Activated CD8-positive, alpha-beta T cell treated with anti-CD3 and anti-CD28 coated beads for 36 hours (primary cell): ENCODE measurements at places on chromosomes 5 and 9. TPM values are rescaled to one million over a fixed set of nuclear protein-coding genes. Genes with fewer than 3 reads are reported as not detected.

GRCh38 chr9:133351526-133351907 is 3.5 kb downstream of the RPL7A start:
- no peaks in the 10 kb centered on the region for H3K27me3 ChIP-seq
- peak overlapping the region; percentile 15 for H3K4me3 ChIP-seq
- DNase-seq = no peak
- peaks cover 55% of the 10 kb centered on the region for H3K36me3 ChIP-seq
- peak overlapping the region; percentile 46 for H3K27ac ChIP-seq

- no peak overlapping the region for H3K4me3 ChIP-seq
- DNase-seq = no peak
- H3K27me3 ChIP-seq = peaks cover 2% of the 10 kb centered on the region
Measured at GRCh38 chr5:151679421-151680155, 7.1 kb downstream of the SPARC start.

DNA sequence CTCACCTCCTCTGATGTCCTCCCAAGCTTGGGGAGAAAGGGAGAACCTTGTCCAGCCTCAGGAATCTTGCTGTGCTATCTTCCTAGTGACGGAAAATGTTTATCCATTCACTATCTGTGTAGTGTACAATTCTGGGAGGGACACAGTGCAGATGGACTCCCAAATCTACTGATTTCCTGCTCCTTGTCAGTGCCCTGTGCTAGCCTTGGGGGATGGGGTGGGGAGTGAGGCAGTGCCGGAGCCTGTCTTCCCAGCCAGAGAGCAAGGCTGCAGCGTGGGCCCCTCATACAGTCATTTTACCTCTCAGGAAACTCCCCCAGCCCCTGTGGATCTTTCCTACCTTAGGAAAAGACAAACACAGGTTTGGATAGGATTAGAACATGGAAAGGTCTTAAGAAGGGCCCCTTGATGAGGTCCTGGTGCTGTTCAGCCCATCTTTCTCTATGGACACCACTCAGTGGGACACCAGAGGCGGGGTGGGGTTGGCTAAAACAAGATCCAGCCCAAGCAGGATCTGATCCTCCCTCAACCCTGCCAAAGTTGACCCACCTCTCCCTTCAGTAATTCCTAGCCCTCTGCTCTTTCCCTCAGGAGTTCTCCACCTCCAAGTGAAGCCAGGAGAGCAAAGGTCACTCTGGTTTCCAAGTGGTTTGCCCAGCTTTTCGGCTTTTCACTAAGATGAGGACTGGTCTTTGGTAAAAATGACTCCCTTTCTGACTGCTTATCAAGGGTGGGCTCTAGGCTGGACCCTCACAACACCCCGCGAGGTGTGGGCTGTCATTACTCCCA is 3.4 kb downstream of the DOLK start:
- H3K27me3 ChIP-seq = no peaks in the 10 kb centered on the region
- no peak for DNase-seq
- no peak overlapping the region for H3K27ac ChIP-seq
- H3K4me1 ChIP-seq = peaks cover 19% of the 10 kb centered on the region
- H3K36me3 ChIP-seq = peaks cover 13% of the 10 kb centered on the region

Gene DRD1
- total RNA-seq = not detected

- H3K36me3 ChIP-seq = no peaks in the 10 kb centered on the region
- H3K27me3 ChIP-seq = no peaks in the 10 kb centered on the region
- no peak for DNase-seq
- H3K27ac ChIP-seq = no peak overlapping the region
- H3K4me3 ChIP-seq = no peak overlapping the region
Measured at GRCh38 chr5:174094857-174095606, 49.5 kb downstream of the NSG2 start.

DNA sequence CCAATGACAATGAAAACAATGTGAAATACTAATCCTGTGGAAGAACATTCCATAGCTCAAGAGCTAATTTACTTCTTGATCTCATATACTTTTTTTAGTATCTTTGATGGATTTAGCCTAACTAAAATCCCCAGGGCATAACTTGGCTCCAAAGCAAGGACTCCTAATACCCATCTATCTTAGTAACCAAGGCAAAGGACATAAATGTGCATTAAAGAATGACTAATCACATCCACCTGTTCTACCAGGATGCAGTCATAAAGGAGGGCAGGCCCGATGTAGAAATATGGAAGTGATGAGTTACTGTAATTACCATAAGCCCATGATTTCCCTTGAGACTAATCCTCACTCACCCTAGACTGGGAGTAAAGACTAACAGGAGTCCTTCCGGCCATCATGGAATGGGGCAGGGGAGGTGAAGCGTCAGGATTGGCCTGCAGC is 56.9 kb downstream of the KIF24 start:
- no peaks in the 10 kb centered on the region for H3K4me1 ChIP-seq
- H3K36me3 ChIP-seq = peaks cover 5% of the 10 kb centered on the region

DNA sequence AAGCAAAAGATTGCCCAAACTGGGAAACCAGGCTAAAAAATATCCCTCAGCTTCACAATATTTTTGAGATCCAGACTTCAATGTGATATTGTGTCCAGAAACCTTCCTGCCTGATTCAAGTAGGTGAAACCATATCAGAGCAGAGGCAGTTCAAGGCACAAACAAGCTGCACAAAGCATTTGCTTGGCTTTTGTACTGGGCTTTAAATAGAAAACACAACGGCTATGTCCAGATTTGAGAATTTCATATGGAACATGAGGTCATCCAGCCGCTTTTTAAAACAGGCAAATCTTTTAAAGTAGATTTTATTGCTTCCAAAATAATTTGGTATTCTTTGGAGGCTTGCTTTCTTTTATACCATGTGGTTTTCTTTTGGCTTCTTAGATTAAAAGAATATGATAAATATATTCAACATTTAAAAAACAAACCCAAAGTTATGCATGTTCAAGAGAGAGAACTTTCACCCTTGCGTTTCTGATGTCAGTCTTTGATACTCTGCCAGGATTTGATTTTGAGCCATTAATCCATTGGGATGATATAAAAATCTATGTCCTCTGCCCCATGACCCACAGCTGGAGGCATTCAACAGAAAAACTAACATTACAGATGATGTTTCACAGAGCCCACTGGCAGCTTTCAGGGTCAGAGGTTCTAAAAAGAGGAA is 29.0 kb upstream of the CCDC112 start:
- H3K27me3 ChIP-seq = peaks cover 26% of the 10 kb centered on the region
- H3K4me1 ChIP-seq = no peaks in the 10 kb centered on the region
- no peak overlapping the region for H3K27ac ChIP-seq
- DNase-seq = no peak
- no peaks in the 10 kb centered on the region for H3K36me3 ChIP-seq

DNA sequence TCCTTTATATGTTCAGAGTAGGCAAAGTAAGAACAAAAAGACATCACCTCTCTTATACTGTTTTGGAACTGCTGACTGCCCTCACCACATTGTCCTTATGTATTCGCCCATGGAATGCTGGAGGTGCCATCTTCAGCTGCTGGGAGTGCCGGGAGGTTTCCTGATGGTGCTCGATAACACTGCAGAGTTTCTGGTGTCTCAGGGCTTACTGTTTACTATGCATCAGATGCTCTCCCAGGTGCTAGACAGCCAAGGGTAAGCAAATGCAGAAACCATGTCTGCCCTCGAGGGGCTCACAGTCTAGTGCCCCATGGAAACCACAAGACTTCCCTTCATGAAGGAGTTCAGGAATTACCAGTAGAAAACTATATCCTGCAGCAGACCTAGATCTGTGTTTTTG is 70.1 kb upstream of the SMIM23 start:
- H3K27ac ChIP-seq = no peak overlapping the region
- H3K4me3 ChIP-seq = no peak overlapping the region
- DNase-seq = no peak
- no peaks in the 10 kb centered on the region for H3K36me3 ChIP-seq
- H3K27me3 ChIP-seq = peaks cover 8% of the 10 kb centered on the region

Gene ACOT12
- total RNA-seq = not detected

Gene IL4
- total RNA-seq = 0.72 TPM

DNA sequence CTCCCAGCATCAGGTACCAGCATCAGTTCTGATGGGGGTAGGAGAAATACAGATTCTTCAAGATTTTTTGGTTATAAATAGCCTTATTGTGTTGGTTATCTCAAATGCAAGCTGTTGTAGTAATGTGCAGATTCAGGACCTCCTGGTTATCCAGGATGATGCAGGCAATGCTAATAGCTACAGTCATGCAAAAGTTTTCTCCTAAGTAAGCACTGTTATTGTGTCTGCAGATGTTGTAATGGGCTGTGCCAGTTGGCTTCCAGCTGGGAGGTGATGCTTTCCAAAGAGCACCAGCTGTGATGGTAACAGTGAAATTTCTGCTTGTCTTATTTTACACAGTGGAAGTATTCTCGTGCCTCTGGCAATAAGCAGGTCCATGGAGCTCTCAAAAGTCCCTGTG is 719.2 kb upstream of the CTNND2 start:
- no peaks in the 10 kb centered on the region for H3K4me1 ChIP-seq
- H3K36me3 ChIP-seq = no peaks in the 10 kb centered on the region
- no peak overlapping the region for H3K27ac ChIP-seq
- DNase-seq = no peak
- H3K27me3 ChIP-seq = no peaks in the 10 kb centered on the region

- no peaks in the 10 kb centered on the region for H3K27me3 ChIP-seq
- no peak overlapping the region for H3K27ac ChIP-seq
- no peak overlapping the region for H3K4me3 ChIP-seq
- peak; percentile 23 for DNase-seq
- H3K36me3 ChIP-seq = peaks cover 22% of the 10 kb centered on the region
- no peaks in the 10 kb centered on the region for H3K4me1 ChIP-seq
Measured at GRCh38 chr5:177049285-177049684, 26.8 kb downstream of the ZNF346 start.

Gene PCDHGA6
- not detected for total RNA-seq

- H3K27ac ChIP-seq = peak overlapping the region; percentile 87
- no peaks in the 10 kb centered on the region for H3K27me3 ChIP-seq
- DNase-seq = peak; percentile 71
- no peaks in the 10 kb centered on the region for H3K36me3 ChIP-seq
- peaks cover 35% of the 10 kb centered on the region for H3K4me1 ChIP-seq
Measured at GRCh38 chr9:111803924-111804323, 9.2 kb upstream of the SHOC1 start.

- H3K4me1 ChIP-seq = peaks cover 9% of the 10 kb centered on the region
- DNase-seq = no peak
- no peaks in the 10 kb centered on the region for H3K36me3 ChIP-seq
- peak overlapping the region; percentile 25 for H3K4me3 ChIP-seq
Measured at GRCh38 chr5:172452398-172453205, 1.7 kb downstream of the SH3PXD2B start.

Gene TIMD4
- total RNA-seq = 1.2 TPM

GRCh38 chr9:106052735-106053134 is 358.4 kb downstream of the TMEM38B start:
- DNase-seq = no peak
- H3K4me3 ChIP-seq = no peak overlapping the region
- no peak overlapping the region for H3K27ac ChIP-seq
- no peaks in the 10 kb centered on the region for H3K4me1 ChIP-seq

GRCh38 chr9:128416432-128417019 is 4.1 kb upstream of the CERCAM start:
- no peaks in the 10 kb centered on the region for H3K36me3 ChIP-seq
- no peak overlapping the region for H3K27ac ChIP-seq
- peaks cover 33% of the 10 kb centered on the region for H3K27me3 ChIP-seq
- peaks cover 6% of the 10 kb centered on the region for H3K4me1 ChIP-seq

Gene UGT3A2
- total RNA-seq = not detected

Gene IL33
- not detected for total RNA-seq

DNA sequence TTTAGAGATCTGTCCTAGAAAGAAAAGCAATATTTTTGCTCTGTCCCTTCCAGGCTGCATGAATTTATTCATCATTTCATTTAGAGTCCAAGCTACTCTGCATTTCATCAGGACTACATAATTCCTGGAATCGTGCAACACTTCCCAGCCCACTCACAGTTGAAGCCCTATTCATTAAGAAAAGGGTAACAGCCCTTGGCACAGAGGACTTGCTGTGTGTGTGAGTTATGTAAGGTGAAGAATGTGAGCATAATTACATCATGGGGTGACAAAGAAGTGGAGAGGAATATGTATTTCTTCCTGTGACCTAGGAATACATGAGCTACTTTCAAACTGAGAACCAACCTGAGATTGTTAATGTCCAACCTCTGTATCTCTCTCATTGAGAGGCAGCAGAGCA is 317.4 kb downstream of the ARHGEF28 start:
- no peak overlapping the region for H3K4me3 ChIP-seq
- no peaks in the 10 kb centered on the region for H3K4me1 ChIP-seq
- H3K36me3 ChIP-seq = no peaks in the 10 kb centered on the region
- no peak for DNase-seq

GRCh38 chr5:98604301-98604700 is 169.2 kb upstream of the RGMB start:
- H3K4me1 ChIP-seq = no peaks in the 10 kb centered on the region
- peaks cover 4% of the 10 kb centered on the region for H3K27me3 ChIP-seq
- no peak overlapping the region for H3K27ac ChIP-seq
- no peaks in the 10 kb centered on the region for H3K36me3 ChIP-seq

DNA sequence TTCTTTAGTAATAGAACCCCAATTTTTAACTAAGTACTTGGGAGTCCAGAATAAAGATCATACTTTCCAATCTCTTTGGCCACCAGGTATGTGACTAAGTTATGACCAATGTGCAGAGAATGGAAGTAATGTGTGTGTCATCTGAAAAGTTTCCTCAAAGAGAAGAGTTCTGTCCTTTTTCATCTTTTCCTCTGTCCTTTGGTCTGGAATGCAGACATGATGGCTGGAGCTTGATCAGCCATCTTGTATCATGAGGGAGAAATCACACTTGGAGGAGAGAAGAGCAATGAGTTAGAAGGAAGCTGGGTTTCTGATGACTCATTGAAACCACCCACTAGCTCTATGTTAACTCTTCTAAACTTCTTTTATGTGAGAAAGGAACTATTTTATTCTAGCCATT is 5.5 kb upstream of the CPEB4 start:
- peaks cover 42% of the 10 kb centered on the region for H3K4me1 ChIP-seq
- no peak for DNase-seq
- no peak overlapping the region for H3K27ac ChIP-seq
